ENCODE measurements at places on chromosomes 1 and 21. TPM values are rescaled to one million over a fixed set of nuclear protein-coding genes. Genes with fewer than 3 reads are reported as not detected.

DNA sequence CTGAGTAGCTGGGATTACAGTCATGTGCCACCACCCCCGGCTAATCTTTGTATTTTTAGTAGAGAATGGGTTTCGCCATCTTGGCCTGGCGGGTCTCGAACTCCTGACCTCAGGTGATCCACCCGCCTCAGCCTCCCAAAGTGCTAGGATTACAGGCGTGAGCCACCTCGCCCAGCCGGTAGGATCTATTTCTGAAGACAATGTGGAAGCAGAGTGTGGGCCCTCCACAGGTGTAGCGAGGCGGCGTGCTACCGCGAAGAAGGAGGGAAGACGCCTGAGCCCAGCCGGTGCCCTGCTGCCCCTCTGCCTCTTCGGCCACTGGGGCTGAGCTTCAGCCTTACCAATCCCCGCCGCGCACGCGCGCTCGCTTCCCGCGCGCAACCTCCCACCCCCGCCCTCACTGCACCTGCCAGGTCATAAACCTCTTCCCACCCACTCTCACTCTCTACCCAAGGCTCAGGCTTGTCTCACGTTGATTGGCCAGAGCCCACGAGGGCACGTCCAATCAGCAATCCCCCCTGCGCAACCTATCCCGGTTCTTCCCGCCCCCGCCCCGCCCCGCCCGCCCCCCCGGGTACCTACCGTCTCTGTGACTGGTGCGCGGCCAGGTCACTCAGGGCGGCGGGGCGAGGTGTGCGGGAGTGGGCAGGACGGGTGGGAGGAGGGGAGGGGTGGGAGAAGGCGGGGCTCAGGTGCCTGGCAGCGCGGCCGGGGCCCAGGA, 409 bp upstream of the HOOK1 start:
- DNase-seq = no peak

DNA sequence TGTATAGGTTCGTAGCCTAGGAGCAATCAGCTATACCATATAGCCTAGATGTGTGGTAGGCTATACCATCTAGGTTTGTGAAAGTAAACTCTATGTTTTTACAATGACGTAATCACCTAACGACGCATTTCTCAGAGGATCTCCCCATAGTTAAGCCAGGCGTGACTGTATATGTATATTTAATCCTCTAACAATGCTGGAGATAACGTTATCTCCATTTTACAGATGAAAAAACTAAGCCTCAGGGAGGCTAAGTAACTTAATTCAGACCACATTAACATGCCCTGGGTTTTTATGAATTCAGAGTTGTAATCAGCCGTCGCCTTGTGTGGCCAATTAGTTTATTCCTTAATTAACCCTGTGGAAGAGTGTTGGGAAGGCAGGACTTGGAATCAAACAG, 107.7 kb upstream of the PLXNA2 start:
- DNase-seq = no peak

TACSTD2 gene
- 0.14 TPM for polyA plus RNA-seq

C1orf50 gene
- 8.2 TPM for polyA plus RNA-seq

RWDD3 gene
- polyA plus RNA-seq = 29.7 TPM

GRCh38 chr1:233905416-233906051, 1.1 kb downstream of the SLC35F3 start:
- no peak for DNase-seq

DNA sequence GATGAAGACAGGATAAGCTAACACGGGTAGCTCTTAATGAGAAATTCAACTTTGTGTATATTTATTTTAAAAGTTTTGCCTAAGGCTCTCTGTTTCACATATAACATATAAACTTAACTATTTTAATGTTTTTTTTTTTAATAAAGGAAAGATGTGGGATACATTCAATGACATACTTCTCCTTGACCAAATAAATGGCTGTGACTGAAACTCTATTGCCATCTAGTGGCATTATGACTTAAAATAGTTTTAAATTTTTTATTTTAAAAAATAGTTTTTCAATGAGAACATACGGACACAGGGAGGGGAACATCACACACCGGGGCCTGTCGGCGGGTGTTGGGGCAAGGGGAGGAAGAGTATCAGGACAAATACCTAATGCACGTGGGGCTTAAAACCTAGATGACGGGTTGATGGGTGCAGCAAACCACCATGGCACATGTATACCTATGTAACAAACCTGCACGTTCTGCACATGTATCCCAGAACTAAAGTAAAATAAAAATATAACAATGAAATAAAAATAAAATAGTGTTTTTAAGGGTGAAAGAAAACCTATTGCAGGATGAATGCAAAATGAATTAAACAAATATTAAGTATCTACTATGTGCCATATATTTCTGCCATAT, 83.4 kb downstream of the LYST start:
- peak; percentile 11 for DNase-seq

DNA sequence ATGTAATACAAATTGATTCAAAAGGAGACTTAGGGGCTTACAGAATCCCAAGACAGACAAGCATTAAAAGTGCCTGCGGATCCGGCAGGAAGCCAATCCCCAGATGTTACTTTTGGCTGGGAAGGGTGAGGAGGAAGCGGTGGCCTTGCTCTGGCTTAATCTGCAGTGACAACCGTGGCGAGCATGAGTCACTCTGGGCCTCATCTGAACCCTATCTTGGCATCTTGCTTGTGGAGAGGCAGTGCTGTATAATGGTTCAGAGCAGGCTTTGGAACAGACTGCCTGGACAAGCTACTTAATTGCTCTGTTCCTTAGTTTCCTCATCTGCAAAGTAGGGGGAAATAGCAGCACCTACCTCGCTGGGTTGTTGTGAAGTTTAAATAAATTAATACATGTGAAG, 74.1 kb downstream of the XCL2 start:
- DNase-seq = no peak
